Activated CD4-positive, CD25-positive, alpha-beta regulatory T cell treated with anti-CD3 and anti-CD28 coated beads, Interleukin-2, amount 50 U/mL, for 24 hours (primary cell): ENCODE measurements at places on chromosomes 4 and X.

DNA sequence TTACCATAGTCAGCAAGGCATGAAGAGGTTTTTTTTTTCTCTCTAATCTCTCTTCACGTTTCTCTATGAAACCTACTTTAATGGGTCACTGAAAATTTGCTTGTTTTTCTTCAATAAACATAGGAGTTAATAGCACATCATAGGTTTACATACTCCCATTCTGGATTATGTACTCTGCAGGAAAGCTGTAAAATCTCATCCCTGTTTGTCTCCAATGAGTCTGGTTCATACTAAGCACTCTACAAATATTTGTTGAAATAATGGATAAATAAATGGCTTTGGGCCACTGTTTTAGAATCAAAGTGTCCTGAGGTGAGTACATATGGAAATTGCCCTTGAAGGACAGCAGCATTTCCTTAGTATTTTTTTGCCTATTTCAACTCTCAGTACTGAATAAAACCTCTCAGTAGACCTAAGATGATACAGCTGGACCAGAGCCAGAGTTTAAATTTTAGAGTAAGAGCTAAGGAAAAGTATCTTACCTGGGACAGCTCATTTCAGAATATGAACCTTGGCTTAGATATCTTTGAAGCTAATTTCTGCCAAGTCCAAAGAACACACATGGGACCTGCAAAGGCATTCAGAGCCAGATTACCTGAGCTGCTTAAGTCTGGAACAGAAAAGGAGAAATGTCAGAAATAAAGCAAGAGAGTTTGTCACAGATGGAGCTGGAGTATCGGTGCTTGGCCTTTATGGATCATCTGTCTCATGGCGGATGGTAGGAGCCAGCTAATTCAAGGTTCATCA lies 34.4 kb downstream of the PF4 start:
- no peak for ATAC-seq

DNA sequence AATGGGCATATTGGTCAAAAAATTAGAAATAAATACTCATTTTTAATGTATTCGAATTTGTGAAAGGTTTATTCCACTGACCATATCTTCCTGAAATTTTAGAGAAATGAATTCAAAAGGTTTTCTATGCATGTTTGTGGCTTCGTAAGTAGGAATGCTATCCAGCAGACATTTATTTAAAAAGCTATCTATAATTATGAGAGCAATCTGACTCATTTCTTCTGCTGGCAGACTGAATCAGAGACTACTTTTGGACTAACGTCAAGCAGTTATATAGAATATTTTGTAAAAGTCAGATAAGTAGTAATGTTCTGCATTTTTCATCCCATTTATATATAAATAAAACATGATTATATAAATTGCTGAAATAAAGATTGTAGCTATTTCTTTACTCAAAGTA lies 125.0 kb downstream of the SPCS3 start:
- ATAC-seq = no peak

- no peak for ATAC-seq
These were observed 44.0 kb downstream of the ADRA2C start for GRCh38 chr4:3810111-3810680.

DNA sequence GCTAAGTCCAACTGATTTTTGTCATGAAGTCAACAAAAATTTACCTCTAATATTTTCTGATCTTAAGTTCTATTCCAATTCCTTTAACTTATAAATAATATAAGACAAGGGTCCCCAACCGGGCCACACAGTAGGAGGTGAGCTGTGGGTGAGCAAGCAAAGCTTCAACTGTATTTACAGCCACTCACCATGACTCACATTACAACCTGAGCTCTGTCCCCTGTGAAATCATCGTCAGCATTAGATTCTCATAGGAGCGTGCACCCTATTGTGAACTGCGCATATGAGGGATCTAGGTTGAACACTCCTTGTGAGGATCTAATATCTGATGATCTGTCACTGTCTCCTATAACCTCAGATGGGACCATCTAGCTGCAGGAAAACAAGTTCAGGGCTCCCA lies 227.4 kb downstream of the MAPK10 start:
- no peak for ATAC-seq

GRCh38 chr4:26252349-26253025 lies 68.3 kb upstream of the RBPJ start:
- ATAC-seq = no peak
